ENCODE measurements at places on chromosomes 5 and 9. TPM values are rescaled to one million over a fixed set of nuclear protein-coding genes. Genes with fewer than 3 reads are reported as not detected.

The THG1L gene
- 28.9 TPM for total RNA-seq

DNA sequence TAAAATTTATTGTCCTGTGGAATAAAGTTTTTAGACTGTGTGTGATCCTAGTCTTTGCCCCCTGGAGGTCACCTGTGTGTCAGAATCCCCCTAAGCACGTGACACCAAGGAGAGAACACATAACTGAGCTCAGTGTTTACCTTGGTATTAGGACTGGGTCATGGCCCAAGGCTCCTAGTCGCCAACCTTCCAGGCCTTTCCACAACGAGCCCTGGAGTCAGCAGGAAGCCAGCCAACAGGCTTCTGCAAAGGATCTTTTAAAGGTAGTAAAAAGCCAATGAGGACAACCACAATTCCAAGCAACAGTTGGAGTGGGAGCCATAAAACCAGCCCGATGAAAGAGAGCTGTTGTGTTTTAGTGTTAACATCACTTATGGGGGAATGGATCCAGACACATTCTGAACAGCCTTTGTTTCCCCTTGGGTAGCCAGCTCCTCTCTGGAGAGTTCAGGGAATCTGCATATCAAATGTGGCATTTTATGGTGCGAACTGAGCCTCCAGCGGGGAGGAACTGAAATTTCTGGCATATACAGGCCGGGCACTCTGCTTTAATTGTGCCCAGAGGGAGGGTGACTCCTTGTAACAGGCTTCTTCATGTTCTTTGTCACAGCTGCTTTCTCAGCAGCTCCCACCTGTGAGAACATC, 239.9 kb downstream of the FSTL4 start:
- no peak for DNase-seq
- H3K4me1 ChIP-seq, result no peaks in the 10 kb centered on the region
- no peak overlapping the region for H3K27ac ChIP-seq
- H3K36me3 ChIP-seq, result peaks cover 1% of the 10 kb centered on the region

DNA sequence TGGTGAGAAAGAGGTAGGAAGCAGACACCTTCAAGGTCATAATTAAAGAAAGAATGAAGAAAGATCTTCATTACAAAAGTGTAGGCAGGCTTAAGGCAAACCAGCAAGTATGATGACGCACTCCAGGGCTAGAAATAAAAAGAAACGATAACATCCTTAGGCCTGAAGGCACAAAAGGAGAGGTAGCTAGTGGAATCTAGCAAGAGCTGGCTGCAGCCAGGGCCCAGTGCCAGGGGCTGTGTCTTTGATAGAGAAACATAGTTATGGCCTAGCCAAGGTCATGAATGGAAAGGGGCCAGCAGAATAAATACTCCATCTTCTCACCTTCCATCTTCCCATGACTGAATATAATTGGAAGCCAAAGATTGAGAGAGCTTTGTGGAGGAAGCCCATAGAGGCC, 6.8 kb upstream of the SH3TC2 start:
- DNase-seq, result no peak
- H3K36me3 ChIP-seq, result no peaks in the 10 kb centered on the region
- H3K4me1 ChIP-seq, result no peaks in the 10 kb centered on the region
- H3K4me3 ChIP-seq, result no peak overlapping the region

DNA sequence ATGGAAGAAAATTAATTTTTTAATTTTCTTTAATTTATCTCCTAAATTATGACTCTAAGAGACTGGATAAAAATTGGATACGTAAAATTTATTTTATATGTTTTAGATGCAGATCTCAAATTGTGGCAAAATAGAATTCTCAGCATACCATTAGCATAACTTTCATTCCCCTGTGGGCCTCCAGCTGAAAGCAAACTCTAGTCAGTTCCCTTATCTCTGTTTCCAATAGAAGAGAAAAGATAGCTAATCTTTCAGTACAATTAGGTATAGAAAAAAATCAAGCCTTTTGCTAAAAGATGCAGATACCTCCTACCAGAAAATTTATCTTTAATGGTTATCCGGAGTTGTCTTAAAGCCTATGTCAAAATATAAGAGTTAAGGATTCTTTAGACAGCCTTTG, 1530.6 kb downstream of the EFNA5 start:
- H3K4me1 ChIP-seq, result no peaks in the 10 kb centered on the region
- no peak overlapping the region for H3K4me3 ChIP-seq
- no peak for DNase-seq
- no peaks in the 10 kb centered on the region for H3K36me3 ChIP-seq
